Fibroblast of skin of scalp (primary cell): ENCODE measurements at places on chromosomes 4 and X.
A peak's percentile ranks its signal among the peaks of the same experiment; 100 is the strongest.

- DNase-seq: peak; percentile 36
Observed at GRCh38 chr4:186068581-186069348, at the start of gene TLR3. TLR3 (plus strand) TSS chr4:186069156; CDS start chr4:186076620, 7,464 bp downstream.

DNA sequence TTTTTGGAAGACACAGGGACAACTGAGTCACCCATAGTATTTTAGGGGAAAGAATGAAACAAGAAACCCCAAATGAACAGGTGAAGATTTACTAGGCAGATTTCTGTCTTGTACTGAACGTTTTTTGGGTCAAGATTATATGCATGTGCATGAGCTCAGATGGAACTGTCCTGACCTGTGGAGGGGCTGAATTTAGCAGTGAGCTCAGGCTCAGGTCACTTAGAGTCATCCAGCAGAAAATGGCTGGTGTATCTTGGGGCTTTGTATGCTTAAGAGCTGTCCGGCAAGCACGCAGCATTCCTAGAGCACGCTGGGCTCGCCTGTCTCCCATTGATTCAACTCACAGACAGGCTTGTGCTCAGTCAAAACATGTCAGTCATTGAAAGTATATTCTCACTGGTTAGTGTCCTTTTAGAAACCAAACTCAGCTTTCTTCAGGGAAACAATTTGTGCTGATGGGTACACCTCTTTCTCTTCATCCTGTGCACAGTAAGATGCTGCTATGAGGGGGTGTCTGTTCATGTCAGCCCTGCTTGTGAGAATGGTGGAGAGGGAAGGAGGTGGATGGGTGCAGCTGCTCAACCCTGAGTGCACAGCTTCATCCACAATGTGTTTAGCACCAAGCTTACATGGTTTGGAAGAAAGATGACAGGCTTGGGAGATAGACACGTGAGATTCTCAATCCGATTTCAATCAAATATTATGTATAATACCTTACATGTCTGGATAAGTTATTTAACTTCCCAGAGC is 47.5 kb upstream of the PDLIM3 start:
- no peak for DNase-seq

- no peak for DNase-seq
Observed at GRCh38 chr4:37995299-37995821, 35.2 kb downstream of the PTTG2 start.

DNA sequence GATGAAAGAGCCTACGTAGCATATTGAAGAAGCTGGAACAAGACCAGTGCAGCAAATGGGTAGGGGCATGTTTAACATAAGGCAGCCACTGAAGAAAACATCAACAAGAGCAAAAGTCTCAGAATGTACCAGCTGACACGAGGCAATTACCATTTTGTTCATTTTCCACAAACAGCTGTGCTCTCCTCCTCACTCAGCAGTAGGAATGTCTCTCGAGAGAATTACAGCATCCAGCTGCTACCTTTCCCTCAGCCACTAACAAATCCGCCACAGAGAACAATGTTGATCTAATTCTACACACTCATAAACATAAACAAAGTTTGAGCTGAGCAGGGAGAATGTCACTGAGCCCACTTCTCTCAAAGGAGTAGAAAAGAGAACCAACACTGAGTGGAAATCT is 68.0 kb downstream of the OPHN1 start:
- DNase-seq: no peak

GRCh38 chr4:184473499-184474262 is 669 bp downstream of the IRF2 start:
- peak; percentile 28 for DNase-seq

- no peak for DNase-seq
Observed at GRCh38 chr4:1810765-1811164, 17.7 kb downstream of the FGFR3 start.

- DNase-seq: peak; percentile 3
Observed at GRCh38 chrX:38627683-38628082, 66.3 kb downstream of the TSPAN7 start.

DNA sequence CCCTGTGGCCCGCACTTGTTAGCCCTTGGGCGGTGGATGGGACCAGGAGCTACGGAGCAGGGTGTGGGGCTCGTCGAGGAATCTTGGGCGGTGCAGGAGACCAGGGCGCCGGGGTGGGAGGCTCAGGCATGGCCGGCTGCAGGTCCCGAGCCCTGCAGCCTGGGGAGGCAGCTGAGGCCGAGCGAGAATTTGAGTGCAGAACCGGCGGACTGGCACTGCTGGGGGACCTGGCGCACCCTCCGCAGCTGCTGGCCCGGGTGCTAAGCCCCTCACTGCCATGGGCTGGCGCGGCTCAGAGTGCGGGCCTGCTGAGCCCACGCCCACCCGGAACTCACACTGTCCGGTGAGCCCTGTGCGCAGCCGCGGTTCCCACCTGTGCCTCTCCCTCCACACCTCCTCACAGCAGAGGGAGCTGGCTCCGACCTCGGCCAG is 73.6 kb upstream of the TLL1 start:
- DNase-seq: no peak

- DNase-seq: no peak
Observed at GRCh38 chr4:12924253-12924652, 559.9 kb downstream of the RAB28 start.

- DNase-seq: no peak
Observed at GRCh38 chrX:19514791-19515614, at the start of gene MAP3K15. MAP3K15 (minus strand) TSS chrX:19515508; CDS start chrX:19515261, 247 bp downstream.

- no peak for DNase-seq
Observed at GRCh38 chrX:149129767-149130166, 375.3 kb downstream of the IDS start.

GRCh38 chr4:34512616-34513015 is 1731.7 kb downstream of the ARAP2 start:
- DNase-seq: no peak

DNA sequence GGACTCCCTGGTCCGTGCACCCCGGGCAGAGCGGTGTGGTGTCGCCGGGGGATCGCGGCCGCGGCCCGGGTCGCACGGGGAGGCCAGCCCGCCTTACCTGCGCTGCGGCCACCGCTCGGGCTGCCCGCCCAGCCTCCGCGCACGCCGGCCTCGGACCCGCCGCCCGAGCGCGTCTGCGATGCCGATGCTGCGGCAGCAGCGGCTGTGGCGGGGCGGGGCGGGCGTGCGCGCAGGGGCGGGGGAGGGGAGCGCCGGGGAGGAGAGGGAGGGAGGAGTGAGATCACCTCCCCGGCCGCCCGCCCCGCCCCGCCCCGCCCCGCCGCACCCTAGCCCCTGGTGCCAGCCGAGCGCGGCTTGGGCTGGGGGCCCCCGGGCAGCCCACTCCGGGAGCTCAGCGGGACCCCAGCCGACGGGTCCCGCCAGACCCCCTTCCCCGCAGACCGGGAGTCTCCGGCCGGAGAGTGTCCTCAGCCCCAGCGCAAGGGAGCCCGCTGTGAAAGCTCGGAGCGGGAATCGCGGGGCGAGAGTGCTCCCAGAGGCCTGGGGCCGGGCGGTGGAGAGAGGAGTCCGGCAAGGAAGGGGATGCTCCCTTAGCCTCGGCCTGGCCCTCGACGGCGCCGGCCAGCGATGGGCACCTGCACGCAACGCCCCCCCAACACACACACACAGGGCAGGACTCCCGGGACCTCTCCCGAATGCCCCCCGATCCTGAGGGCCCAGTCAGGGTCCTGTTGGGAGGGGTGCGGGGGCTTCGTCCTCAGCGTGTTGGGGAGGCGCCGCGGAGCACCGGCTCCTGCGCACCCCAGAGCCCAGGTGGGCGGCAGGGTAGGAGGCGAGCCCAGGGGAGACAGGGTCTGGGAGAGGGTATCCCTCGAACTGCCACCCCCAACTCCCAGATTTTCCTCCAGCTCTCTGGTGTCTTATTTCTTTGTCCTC is at the start of gene L1CAM:
TSS of gene L1CAM (minus strand) at position 206 of the 936 bp plus-strand sequence. CDS start 10,337 bp downstream, outside the sequence.
- no peak for DNase-seq

DNA sequence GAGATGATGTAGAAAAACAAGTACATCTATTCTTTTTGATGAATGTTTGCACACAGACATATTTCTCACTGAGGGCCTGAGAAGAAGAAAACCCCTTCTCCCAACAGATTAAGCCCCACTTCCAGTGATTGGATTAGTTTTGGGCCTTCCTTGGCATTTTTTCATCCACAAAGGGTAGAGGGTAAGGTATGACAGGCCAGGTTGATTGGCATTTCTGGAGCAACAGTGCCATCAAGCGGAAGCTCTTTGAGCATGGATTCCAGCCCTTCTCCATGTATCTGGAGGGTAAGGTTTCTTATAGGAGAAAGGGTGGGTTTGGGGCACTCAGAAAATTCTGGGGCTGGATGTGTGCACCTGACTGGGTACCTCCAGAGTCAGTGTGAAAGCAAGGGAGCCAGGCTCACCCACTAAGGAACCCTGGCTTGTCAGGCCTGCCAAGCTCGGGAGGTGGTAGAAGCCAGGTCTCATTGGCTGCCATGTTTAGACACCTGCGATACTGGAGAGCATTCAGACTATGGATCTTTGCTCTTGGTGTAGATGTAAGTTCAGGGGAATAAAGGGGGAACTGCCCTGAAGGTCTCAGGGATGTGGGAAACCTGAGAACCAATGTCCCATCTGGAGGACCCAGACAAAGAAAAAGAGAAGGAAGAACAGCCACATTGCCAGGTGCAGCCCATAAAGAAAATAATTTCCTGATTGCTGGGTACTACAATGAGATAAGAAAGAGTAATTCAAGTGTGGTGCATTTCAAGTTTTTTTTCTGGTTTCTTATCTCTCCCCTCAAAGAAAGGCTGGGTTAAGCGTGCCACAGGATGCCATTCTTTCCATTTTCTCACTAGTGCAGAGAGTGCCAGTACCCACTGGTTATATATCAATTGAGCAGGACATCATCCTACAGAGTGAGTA is 222.3 kb upstream of the AGTR2 start:
- no peak for DNase-seq
